ENCODE measurements at places on chromosomes 5 and 9. TPM values are rescaled to one million over a fixed set of nuclear protein-coding genes. Genes with fewer than 3 reads are reported as not detected.
A peak's percentile ranks its signal among the peaks of the same experiment; 100 is the strongest.

DNA sequence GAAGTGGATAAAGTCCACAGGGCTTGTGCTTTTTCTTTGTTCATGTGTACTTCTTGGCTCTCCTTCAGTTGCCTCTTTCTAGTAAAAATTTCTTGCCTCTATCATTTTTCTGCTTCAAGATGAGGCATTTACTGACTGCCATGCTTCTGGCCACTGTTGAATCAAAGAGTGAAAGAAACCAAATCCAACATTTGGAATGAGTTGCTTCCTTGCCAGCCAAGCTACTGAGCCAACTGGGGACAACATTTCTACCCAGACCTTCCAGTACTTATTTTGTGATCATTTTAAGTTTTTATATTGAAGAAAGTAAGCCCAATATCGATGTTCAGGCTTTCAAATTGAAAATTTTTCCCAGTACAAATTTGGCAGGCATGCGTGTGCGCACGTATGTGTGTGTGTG lies 73.2 kb downstream of the SNCAIP start:
- DNase-seq = no peak

GRCh38 chr9:107141967-107142366 lies 141.1 kb upstream of the RAD23B start:
- DNase-seq = no peak

- no peak for DNase-seq
These were observed 50.7 kb downstream of the UIMC1 start for GRCh38 chr5:176955895-176956294.

- DNase-seq = no peak
These were observed 24.7 kb downstream of the AMBP start for GRCh38 chr9:114053246-114054005.

GRCh38 chr9:130815242-130815808 lies 19.7 kb upstream of the ABL1 start:
- no peak for DNase-seq

DNA sequence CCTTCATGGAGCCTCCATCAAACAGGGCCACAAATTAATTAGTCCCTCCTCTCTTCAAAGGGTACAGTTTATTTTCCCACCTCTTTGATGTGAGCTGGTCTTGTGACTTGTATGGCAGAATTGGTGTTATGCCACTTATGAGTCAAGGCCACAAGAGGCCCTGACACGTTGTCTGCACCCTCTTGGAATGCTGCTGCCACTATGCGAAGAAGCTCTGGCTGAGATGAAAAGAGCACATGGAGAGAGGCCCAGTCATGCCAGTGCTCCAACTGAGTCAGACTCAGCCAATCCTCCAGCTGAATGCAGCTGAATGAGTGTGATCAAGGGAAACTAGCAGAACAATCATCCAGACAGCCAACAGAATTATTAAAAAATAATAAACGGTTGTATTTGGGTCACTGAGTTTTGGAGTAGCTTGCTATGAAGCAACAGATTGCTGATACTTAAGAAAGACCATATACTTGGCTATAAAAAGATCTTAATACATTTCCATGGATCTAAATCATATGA lies 128.3 kb downstream of the MARCHF11 start:
- no peak for DNase-seq

DNA sequence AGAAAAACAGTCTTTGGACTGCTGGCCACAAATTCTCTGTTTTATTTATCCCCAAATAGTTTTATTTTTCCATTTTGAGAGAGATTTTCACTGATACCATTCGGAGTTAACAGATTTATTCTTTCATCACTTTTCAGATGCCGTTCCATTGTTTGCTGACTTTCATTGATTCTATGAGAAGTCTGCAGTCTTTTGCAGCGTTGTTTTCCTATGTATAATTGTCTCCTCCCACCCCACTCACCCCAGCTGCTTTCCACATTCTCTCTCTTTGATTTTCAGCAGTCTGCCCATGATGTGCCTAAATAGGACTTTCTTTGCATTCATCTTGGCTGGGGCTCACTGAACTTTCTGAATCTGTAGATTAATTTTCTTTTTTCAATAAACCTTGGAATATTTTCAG lies 107.6 kb downstream of the C9orf50 start:
- no peak for DNase-seq

GRCh38 chr5:68181039-68181599 lies 34.4 kb upstream of the PIK3R1 start:
- DNase-seq = no peak

- peak; percentile 22 for DNase-seq
These were observed 875 bp downstream of the TPM2 start for GRCh38 chr9:35688558-35689541.

- no peak for DNase-seq
These were observed 28.3 kb downstream of the SMIM23 start for GRCh38 chr5:171813813-171814490.

DNA sequence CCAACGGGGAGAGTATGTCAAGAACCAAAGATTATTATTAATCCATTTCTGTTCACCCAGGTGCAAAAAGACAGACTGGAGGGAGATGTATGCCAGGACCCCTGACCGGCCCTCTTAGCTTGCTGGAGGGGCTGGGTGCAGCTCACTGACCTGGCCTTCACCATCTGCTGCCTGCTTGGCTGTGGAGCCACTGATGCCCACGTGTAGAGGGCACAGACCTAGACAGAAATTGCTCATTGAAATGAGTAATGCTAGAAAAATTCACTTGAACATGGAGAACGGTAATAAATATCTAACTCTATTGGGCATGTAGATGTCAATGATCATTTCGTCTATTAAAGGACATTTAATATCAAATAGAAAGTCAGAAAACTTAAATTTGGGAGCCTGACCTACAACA lies 58.8 kb upstream of the ERCC6L2 start:
- no peak for DNase-seq

GRCh38 chr9:89505911-89506310 lies 8.0 kb upstream of the SEMA4D start:
- no peak for DNase-seq

GRCh38 chr5:82349652-82350051 lies 71.5 kb upstream of the RPS23 start:
- DNase-seq = peak; percentile 78

GRCh38 chr9:129321286-129322021 lies 143.4 kb upstream of the IER5L start:
- DNase-seq = no peak

- no peak for DNase-seq
These were observed 281.9 kb upstream of the ANKRD55 start for GRCh38 chr5:56515011-56515410.

- no peak for DNase-seq
These were observed 35.9 kb upstream of the GAS1 start for GRCh38 chr9:86983249-86983619.

GRCh38 chr5:78286290-78286689 lies 8.2 kb downstream of the AP3B1 start:
- DNase-seq = no peak

DNA sequence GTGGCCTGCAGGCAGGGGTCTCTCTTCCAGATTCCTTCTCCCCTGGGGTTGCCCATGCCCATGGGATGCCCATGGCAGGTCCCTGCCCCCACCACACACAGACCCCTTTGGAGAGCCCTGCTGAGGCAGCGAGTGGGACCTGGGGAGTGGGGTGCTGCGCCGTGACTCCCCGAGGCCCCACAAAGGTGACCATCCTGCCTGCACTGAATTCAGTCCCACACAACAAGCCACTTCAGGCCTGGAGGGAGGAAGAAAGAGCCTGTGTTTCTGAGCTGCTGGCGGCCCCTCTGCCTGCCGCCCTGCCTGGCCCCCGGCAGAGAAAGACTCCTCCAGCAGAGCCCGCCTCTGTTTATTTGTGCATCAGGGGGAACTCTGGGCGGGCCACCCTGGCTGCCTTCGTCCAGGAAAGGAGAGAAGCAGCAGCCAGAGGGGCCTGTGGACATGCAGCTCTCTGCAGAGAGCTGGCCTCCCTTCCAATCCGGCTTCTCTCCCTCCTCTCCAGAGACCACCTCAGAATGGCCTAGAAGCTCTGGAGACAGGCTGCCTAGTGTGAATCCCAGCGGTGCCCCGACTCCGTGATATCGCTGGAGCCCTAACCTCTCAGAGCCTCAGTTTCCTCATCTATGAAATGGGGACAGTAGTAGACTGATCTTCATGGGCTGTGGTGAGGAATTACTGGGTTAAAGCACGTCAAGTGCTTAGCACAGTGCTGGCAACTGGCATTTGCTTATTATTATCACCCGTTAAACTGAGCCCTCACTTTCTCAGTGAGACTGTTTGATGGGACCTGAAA lies 72.9 kb downstream of the COL27A1 start:
- no peak for DNase-seq

DNA sequence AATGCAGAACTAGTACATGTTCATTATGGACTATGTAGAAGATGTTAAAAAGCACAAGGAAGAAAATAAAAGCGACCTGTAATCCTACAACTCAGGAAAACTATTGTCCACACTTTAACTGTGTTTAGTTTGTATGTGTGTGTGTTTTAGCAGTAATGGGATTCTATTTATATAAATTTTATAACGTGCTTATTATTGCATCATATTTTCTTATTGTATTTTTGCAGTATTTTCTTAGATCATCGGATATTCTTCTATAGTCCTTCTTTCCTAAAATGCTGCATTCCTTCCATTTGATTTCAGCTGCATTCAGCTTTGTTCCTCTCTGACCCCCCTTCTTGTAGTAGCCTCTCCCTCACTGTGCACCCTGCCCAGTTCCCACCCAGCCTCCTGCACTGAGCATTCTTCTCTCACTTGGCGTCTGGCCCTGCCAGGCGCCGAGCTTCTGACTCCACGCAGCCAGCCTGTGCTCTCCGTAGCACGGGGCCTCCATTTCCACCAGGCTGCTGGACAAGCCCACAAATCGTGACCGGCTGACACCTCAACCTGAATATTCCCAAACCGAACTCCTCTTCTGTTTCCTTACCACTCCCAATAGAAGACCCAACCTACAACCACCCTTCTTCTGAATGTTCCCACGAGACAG lies 39.9 kb downstream of the MVB12B start:
- DNase-seq = no peak

DNA sequence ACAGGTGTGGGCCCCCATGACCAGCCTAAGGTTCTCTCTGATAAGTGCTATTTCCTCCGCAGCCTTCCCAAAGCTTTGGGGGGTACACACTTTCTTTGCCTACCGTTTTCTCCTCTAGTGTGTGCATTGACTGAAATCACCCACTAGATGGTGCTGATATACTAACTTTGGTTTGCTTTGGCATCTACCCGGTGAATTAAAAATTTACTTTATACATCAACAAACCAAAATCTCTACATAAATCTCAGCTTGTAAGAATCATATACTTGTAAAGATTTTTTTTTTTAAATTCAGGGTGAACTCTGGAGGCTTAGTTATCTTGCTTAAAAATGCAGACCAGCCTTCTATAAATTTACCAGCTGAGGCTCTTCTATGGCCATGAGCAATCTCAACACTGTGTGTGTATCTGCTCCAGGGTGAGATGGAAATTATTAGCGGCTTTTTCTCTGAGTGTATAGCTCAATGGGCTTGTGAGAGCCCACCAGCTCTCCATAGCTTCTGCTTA lies 475.7 kb upstream of the TNC start:
- no peak for DNase-seq

DNA sequence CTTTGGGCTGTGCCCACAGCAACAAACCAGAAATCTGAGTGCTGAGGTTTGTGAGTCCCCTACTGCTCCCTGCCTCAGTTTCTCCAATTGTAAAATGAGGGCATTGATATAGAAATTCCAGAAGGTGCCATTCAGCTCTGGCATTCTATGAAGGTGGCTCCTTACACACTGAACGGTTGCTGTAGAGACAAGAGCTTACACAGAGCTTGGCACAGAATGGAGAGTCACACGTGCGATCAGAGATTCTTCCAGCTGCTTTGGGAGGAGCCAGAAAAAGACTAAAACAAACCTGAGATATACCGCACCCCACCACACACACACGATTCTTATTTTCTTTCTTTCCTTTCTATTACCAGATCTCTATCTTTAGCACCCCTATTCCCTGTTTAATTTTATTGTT lies 122.7 kb downstream of the SLIT3 start:
- no peak for DNase-seq

DNA sequence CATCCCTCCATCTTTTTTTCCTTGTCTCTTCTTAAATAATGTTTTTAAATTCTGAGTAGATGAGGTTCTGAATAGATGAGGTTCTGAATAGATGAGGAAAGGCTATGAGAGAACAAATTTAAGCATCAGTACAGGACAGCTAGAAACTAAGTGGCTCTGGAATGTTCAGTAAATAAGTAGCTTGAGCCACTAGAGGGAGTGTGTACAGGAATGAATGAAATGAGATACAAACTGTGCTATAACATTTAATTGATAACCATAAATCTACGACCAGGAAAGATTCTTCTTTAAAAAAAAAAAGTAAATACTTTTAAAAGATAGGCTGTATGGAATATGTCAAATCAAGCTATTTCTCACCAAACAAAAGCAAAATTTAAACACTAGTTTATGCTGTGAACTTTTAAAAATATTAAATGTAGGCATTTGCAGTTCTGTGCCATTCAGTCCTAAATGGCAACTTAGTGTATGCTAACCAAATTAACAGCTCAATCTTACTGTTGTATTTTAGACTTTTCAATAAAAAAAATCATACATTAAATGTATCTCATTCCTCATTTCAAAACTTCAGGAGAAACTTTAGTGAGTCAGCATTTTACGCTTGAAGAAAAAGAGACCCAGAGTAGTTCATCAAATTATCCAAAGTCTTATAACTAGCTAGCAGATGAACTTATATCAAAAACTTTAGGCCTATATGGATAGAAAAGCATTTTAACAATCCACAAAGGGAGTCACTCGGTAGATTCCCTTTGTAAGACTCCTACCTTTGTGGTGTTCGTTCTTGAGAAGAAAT lies 70.4 kb upstream of the SNX2 start:
- DNase-seq = no peak

GRCh38 chr5:63008195-63008594 lies 429.6 kb downstream of the LRRC70 start:
- no peak for DNase-seq

PCDH1 gene
- not detected for total RNA-seq

FGF1 gene
- total RNA-seq = not detected

TEX48 gene
- total RNA-seq = 0.69 TPM

AGXT2 gene
- not detected for total RNA-seq

SPATA31A3 gene
- total RNA-seq = not detected
